ENCODE measurements at places on chromosomes 12 and 14.

- DNase-seq, result no peak
Observed at GRCh38 chr14:97280526-97280925, 483.3 kb downstream of the VRK1 start.

DNA sequence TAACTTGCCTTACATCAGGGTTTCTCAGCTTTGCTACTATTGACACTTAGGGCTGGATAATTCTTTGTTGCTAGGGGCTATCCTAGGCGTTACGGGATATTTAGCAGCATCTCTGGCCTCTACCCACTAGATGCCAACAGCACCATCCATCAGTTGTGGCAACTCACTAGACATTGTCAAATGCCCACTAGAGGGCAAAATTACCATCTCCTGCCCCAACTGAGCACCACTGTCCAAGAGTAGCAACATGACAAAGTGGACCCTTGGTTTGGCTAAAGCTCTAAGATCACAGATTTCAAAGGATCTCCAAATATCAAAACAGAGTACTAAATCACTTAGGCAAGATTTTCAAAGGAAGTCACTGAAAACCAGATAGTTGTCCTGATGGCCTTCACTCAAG lies 251.7 kb upstream of the TBX3 start:
- no peak for DNase-seq

DNA sequence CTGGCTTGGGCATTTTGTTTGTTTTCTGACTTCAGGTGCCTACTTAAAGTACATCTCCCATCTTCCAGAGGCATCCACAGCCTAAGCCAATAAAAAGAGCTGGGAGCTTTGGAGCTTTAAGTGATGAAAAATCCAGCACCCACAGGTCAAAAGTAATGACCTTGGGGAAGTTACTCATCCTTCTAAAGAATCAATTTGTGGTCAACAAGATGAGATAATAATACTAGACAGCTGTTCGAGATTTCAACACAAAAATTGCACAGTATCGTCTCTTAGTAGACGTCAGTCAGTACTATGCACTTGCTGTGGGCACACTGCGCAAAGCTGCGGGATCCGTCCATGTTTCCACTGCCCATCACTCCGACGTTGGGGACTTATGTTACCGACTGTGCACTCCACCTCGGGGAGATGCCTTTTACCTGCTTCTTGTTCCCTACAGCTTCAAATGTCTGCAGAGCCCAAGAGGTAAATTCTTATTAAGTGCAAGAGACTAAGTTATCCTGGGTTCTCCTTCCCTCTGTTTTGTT lies 1.3 kb downstream of the ST8SIA1 start:
- DNase-seq, result no peak

GRCh38 chr12:98438656-98439230 lies 76.6 kb upstream of the TMPO start:
- no peak for DNase-seq

GRCh38 chr14:30883508-30884294 lies 9.3 kb downstream of the COCH start:
- no peak for DNase-seq

DNA sequence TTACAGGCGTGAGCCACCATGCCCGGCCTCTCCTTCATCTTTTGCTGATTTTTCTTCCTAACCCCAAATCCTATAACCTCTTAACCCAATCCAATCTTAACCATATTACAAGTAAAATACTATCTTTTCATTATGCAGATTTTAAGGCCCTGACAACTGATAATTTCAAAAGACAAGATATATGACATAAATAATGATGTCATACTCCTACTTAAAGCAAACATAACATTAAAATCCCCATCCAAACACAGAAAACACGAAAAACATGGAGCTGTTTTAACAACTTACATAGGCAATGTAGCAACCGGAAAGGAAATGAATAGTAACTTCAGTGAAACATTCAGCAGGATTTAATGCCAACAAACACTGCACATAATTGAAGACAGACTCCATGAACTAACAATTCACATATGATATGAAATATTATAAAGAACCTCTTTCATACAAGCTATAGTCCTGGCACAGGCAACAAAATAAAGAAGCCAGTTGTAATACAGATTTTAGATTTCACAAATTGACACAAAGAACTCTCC lies 21.5 kb downstream of the USP44 start:
- DNase-seq, result no peak

All from NCI-H446 treated with DMSO at 0.1 percent for 48 hours (cell line).